ENCODE measurements at places on chromosomes 4 and X.

DNA sequence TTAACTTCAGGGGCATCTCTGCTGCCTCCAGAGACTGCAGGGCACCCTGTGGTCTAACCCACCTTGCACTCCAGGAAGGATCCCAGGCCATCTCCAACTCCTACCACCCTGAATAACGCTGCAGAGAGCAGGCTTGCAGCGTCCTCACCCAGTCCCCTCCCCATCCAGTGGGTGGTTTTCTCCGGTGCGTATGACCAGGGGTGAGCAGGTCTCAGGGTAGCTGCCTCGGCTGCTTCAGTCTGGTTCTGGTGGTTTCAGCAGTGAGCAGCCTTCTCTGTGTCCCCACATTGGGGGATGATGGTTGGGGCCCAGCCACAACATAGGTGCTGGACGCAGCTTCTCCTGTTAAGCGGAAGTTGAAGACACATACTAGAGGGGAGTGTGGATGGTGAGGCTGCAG is 38.6 kb upstream of the SORCS2 start:
- DNase-seq: no peak

DNA sequence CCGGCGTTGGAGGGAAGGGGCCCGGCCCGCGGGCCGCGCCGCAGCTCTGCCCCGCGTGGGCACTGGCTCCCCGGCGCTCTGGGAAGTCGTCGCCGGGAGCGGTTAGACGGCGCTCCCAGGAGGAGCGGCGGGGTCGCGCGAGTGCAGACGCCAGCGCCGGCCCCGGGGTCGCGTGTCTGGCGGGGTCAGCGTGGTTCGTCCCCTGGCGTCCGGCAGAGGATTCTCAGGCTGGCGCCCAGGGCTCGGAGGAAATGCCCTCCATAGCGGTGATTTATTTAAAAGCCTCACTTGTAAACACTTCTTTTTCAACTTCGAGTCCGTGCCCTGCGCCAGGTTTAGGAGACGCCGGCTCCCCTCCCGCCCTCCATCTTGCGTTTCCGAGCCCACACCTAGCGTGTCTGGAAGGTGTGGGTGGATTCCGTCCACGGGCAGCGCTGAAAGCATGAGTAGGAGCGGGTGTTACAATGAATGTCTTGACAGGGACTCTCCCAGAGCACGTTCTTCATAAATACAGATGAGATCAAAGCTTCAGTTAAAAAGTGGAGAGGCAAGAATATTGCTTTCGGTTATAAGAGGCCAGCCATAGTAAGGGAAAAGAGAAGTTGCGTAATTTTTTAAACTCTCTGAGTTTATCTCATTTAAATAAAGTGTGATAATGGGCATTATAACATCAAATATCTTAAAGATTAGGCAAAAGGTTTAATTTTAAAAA is 692 bp downstream of the FAM241A start:
- DNase-seq: peak; percentile 53

- DNase-seq: no peak
Observed at GRCh38 chr4:94536649-94537469, 85.1 kb downstream of the PDLIM5 start.

- DNase-seq: no peak
Observed at GRCh38 chr4:104879367-104879766, 267.3 kb upstream of the TET2 start.

GRCh38 chr4:56330691-56331090 is 56.6 kb downstream of the AASDH start:
- no peak for DNase-seq

- no peak for DNase-seq
Observed at GRCh38 chr4:69909195-69909594, 21.7 kb upstream of the CSN1S1 start.

DNA sequence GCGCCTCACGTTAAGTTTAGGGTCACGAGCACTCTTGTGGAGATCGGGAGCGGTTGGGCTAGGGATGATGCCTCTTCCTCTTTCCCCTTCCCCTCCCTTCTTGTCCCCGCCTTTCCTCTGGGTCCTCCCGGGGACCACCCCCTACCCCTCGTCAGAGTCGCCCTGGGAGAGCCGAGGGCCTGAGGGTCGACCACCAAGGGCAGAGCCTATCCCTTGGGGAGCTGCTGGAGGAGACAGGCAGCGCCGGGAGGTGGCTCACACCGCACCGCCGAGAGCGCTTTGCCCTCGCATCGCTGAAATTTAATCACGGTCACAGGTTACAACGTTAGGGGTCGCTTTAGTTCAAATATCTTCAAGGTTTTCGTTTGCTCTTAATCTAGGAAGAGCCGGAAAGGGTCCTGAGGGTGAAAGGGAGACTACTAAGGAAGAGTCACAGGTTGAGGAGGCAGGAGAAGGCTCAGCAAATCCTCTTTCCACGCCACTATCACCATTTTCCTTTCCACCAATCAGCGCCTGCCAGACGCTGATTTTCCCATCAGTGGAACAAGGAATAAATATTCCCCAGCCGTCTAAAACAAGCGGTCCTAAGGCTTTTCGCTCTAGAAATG is 528 bp upstream of the SNCA start:
- no peak for DNase-seq

GRCh38 chr4:120720354-120720934 is 202.1 kb downstream of the PRDM5 start:
- DNase-seq: no peak

DNA sequence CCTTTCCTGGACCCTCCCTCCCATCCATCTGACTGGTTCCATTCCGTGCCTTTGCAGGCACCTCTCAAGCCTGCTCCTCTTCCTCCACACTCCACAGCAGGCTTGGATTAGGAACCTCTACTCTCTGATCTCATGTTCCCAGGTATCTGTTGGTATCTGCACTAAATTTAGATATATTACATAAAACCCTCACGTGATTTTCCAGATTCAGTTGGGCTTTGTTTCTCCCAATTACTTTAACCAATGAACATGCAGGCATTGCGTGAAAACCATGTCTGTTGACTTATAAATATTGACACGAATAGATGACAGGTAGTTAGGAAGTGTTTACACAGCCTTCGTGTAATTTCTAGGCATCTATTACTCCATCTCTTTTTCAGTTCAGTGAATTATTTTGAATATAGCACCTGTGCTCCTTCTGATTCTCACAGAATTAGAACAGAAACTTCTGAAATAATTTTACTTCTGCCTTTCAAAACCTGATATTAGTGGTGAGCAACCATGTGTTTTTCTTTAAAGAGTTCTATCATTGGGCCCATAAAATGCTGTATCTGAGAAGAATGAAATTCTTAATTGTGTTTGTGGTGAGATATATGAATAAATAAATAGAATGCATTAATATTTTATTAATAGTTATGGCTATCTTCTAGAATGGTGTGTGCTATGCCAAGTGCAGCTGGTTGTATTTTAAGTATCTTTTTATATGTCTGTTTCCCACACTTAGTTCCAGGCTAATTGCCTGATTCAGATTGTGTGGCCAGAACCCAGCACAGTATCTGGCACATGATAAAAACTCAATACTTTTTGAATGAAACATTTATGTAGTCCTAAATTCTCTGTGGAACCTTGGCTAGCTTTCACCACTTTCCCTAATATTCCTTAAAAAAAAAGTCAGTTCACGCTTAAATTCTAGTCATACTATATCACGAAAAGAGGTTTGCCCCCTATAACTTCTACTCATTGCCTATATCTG is 304.8 kb downstream of the QDPR start:
- no peak for DNase-seq

GRCh38 chr4:13313856-13314255 is 170.3 kb downstream of the RAB28 start:
- DNase-seq: no peak

DNA sequence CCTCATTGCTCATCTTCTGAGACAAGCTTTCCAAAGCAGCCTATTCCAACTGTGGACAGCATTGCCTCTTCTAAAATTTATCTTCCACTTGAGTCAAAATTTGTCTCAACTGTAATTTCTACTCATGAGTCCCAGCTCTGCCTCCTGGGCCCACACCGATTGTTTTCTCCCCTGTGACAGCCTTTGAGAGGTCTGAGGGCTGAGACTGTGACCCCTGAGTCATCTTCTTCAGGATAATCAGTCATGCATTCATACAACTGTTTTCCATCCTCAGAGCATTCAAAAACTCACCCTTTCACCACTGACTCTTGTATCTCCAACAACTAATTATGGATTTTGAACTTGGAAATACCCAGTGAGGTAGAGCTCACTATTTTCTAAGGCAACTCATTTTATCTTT is 228.1 kb downstream of the EDA2R start:
- DNase-seq: no peak

Measured in stimulated activated effector memory CD8-positive, alpha-beta T cell treated with anti-CD3 and anti-CD28 coated beads, Interleukin-12 subunit alpha, Interleukin-12 subunit beta, amount 100 ng/mL, for 72 hours (primary cell).